ENCODE measurements at places on chromosomes 16 and 17.

DNA sequence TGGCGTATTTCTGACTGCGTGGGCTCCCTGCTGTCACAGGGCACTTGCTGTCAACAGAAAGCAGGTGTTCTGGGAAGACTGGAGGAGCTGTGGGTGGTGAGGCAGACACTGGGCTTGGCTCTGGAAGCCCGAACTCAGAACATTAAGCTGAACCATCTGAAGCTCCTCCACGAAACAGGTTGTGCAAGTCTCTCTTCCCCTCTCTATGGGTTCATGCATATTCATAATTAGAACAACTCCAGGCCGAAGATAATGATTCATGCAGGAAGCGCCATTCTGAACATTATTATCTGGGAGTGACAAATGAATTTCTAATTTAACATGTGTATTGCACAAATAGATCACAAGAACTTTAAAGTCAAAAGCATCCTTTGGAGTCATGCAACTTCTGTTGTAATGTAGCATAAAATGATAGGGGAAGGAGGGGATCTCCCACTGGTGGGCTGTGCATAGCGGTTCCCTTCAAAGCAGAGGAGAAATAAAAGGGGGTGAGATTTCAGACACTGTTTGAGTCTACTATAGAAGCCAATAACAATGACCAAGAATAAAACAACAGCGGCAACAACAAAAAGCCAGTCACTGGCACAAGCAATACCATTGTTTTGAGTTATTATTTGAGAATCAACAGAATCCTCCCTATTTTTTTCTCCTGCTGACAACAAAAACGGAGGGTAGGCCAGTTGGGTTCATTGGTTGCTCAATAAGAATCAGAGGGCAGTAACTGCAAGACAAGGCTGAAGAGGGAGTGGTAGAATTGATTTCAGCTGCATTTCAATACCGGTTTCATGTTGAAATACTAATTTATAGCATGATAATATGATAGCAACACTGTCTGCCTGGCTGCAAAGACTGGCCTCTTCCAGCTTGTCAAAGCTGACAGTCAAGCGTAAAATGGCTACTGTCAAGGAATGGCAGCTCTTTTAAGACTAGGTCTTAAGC lies 407.3 kb downstream of the XYLT1 start:
- DNase-seq = no peak

DNA sequence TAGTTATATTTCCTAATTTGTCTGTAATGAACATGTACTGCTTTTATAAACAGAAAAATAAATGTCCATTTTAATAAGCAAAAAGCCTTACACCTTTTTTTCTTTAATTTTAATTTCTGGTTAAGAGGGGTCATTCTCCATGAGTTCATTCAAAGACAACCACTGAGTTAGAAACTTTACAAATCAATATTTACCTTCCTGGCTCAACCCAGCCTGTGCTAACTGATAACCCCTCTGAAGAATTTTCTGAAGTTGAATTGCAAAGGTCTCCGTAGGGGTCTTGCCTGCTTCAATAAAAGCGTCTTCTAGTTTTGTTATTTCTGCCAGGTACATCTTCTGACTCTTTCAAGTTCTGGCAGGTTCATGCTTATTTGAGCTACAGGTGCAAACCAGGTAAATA lies 440.4 kb upstream of the SALL1 start:
- no peak for DNase-seq

DNA sequence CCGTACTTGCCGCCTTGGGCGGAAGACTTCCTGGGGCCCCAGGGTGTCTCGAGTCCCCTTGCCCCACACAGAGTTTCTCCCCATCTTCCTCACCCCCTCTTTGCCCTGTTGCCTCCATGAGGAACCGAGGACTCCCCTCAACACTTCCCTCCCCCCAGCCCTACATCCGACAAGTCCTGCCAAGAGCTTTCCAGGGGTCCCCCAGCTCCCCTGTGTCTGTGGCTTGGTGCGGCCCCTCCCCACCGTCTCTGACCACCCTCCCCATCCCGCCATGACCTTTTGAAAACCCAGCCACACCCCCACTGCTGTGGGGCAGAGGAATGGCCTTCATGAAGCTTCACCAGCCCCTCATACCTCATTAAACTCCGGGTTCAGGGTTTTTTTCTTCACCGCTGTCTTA lies 11.4 kb downstream of the SCGB1C2 start:
- DNase-seq = no peak

DNA sequence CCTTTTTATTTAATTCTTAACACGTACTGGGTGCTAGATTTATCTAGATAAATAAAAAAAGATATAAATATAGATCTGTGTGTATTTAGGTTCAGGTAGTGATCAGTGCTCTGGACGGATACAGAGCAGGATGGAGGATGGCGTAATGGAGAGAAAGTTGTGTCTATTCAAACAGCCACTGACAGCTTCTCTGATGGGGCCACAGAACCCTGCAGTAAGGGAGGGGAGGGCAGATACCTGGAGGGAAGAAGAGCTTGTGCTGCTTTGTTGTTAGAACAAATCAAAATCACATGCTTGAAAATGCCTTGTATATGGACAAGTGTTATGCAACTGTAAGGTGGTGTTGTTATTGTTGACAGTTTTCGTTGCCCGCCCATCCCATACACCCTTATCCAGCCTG lies 170.2 kb downstream of the UTP18 start:
- DNase-seq = no peak

GRCh38 chr17:64441772-64442540 lies 7.0 kb upstream of the MILR1 start:
- peak; percentile 37 for DNase-seq

DNA sequence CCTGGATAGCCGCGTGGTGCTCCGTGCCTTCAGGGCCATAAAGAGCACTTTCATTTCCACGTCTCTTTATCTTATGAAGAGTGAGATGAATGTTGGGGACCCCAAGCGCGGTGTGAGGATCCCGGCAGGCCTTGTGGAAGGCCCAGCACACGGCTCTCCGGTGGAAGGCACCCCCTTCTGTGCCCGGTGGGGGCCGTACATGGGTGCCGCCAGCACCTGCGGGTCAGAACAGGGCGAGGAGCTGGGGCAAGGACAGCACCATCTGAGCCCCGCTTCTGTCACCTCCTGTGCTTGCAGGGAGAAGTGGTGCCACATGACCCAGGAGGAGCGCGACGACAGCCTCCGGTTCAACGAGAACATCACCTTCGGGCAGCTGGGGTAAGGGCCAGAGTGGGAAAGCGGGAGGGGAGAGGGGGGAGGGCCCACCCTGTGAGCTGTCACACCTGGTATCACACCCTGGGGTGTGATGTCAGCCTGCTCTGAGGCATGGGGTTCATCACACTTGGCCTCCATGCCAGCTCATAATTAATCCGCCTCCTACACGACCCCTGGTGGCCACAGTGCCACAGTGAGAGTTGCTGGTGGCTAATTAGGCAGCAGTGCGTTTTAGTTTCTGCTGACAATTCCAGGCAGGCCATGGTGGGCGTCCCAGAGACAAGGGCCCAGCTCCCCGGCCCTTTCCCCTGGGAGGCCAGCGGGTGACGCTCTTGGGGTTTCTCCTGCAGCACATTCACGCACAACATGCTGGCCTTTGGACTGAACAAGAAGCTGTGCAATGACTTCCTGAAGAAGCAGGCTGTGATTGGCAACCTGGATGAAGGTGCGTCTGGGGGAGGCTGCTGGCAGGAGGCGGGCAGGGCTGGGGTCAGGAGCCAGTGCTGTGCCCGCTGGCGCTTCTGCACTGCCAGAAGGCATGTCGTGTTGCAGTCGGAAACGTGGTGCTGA lies 25.7 kb downstream of the CIBAR2 start:
- DNase-seq = peak; percentile 17
